ENCODE measurements at places on chromosomes 7 and 10.

DNA sequence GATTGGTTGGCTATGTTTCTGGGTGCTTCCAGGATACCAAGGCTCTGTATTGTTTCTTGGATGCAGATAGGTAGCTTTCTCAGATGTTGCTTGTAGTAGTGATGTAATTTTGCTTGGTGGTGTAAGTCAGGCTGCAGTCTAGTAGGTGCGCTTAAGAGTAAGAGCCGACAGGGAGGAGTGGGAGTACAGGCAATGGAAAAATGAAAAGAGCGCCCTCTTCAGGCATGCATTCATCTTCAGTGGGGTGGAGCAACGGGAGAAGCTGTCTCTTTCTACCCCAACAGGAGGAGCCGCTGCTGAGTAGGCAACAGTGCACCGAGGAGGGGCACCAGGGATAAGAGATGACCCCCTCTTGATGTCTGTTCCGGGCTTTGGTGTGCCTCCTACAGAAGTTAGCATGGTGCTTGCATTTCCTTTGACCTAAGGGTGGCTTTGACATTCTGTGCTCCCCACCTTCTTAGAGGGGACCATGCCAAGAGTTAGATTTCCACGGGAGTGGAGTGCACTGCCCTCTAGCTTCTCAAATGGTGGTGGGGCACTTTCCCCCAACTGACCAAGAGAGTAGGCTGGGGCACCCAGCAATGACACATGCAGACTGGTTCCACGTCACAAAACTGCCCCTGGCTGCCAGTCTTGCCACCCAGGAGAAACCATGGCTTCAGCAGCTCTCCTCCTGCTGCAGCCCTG, 56.1 kb downstream of the ZNF783 start:
- DNase-seq = no peak

DNA sequence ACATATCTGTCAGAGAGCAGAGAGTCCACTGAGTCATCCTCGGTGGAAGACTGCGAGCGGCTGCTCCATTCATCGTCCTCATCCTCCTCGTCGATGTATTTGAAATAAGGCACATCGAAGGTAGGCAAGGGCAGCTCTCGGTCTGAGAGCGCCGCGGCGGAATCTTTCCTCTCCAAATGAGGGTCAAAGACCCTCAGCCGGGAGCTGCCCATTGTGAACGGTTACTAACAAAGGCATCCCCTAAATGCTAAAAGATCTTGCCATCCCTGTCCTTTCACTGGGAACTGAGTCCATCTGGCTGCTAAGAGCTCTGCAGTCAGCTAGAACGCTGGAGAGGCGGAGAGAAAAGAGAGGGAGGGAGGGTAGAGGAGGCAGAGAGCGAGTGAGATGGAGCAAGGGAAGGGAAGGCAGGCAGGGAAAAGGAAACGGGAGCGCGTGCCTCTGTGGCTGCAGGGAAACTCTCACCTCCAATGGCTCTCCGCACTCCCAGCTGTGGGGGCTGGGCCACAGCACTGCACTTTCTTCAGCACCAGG, 163.4 kb downstream of the RAPGEF5 start:
- no peak for DNase-seq

DNA sequence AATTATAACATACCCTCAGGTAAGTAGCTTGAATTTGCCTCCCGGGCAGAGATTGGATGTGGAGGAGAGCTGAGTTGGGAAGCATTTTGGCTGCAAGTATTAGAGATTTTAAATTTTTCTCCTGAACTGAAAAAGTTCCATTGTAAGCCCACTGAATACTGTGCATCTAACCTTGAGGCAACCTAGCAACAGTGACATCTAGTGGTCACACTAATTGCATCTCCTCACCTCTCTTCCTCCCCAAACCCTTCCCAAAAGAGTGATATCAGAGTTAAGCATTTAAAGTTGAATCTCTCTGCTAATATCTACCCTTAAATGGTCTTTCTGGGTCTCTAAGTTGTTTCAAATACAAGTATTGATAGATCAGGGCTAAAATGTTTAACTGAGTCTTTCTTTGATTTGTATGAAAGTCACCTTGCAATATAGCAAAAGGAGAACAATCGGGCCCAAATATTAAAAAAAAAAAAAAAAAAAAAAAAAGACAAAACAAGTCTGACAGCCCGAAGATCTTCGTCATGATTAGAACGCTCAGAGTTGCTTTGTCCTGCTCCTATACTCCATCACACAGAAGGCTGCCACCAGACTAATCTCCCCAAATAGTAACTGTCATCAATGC, 40.4 kb upstream of the DLX5 start:
- peak; percentile 42 for DNase-seq

GRCh38 chr7:157021071-157021870, 10.8 kb upstream of the MNX1 start:
- DNase-seq = no peak

DNA sequence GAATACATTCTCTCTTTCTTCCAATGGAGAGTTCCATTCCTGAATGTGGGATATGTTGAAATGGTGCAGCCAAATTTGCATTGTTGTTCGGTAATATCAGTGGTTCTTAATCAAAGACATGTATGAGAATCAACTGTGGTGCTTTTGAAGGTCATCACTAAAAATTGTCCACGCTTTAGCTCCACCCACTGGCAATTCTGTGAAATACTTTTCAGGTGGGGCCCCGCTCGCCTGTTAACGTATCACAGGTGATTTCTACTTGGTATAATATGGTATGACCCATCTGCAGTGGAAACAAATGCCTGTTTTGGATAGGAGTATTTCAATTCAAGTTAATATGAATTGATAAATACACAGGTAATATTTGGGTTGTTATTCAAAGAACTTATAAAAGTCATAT, 178.4 kb downstream of the NSUN6 start:
- no peak for DNase-seq

DNA sequence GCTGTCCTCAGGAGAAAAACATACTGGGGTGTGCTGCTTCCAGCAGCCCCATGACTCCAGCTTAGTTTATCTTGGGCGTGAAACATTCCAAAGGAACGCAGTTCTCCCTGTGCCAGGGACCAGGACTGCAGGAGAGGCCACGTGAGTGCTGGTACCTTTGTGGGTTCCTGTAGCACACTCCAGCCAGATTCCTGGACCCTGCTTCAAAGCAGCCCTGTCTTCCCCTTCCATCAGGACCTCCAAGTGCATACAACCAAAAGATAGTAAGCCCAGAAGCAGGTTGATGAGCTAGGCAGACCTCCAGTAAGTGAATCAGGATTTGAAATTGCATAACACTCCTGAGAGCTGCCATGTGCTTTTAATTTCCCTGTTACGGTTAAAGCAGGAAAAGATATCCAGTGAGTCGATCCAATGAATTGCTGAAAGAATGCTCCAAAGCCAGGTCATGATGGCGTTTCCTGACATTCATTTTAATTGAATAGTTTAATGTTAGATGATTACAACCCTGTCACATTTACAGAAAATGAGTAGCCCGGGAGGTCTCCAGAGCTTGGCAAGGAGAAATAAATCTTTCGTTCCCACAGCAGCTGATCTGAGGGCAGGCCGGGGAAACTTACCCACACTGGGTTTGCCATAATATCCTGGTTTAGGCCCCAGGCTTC, 38.9 kb upstream of the CPXM2 start:
- no peak for DNase-seq

Measured in inflammatory macrophage treated with lipopolysaccharide for 4 hours (primary cell).